ENCODE measurements at places on chromosomes 12 and 14. TPM values are rescaled to one million over a fixed set of nuclear protein-coding genes. Genes with fewer than 3 reads are reported as not detected.

The SMCO2 gene
- total RNA-seq = not detected

The DNAI7 gene
- 0.57 TPM for total RNA-seq

The FGF23 gene
- total RNA-seq = 0.86 TPM

The BRMS1L gene
- total RNA-seq = 7.0 TPM

The SALL2 gene
- total RNA-seq = 74.6 TPM

The STON2 gene
- 1.4 TPM for total RNA-seq

The SARNP gene
- 197 TPM for total RNA-seq

The CYP46A1 gene
- total RNA-seq = 14.2 TPM

DNA sequence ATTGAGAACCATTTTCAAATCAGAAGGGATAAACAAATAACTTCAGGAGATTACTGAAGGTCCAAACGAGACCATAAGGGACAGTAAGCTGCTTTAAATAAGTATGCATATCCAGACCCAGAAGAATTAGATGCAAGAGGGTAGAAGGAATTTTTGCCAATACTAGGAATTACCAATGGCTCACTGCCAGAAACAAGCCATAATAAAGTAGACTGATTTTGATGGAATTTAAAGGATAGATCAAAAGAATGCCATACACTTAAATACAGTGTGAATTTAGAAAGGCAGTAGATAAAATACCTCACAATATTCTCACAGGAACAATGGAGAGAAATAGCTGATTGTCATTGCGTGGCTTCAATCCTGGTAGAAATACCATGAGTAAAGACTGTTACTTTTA, 5.3 kb downstream of the ANKS1B start:
- DNase-seq = no peak
- H3K4me1 ChIP-seq = no peaks in the 10 kb centered on the region
- peaks cover 45% of the 10 kb centered on the region for H3K27me3 ChIP-seq
- no peak overlapping the region for H3K4me3 ChIP-seq
- H3K27ac ChIP-seq = no peak overlapping the region
- H3K36me3 ChIP-seq = no peaks in the 10 kb centered on the region

GRCh38 chr14:36524874-36525745, 5.1 kb upstream of the NKX2-1 start:
- no peak overlapping the region for H3K27ac ChIP-seq
- peaks cover 100% of the 10 kb centered on the region for H3K27me3 ChIP-seq

GRCh38 chr14:57274551-57274950, 5.8 kb downstream of the AP5M1 start:
- peaks cover 18% of the 10 kb centered on the region for H3K36me3 ChIP-seq
- no peak overlapping the region for H3K27ac ChIP-seq
- no peaks in the 10 kb centered on the region for H3K27me3 ChIP-seq
- H3K4me3 ChIP-seq = no peak overlapping the region
- DNase-seq = no peak
- H3K4me1 ChIP-seq = peaks cover 18% of the 10 kb centered on the region

DNA sequence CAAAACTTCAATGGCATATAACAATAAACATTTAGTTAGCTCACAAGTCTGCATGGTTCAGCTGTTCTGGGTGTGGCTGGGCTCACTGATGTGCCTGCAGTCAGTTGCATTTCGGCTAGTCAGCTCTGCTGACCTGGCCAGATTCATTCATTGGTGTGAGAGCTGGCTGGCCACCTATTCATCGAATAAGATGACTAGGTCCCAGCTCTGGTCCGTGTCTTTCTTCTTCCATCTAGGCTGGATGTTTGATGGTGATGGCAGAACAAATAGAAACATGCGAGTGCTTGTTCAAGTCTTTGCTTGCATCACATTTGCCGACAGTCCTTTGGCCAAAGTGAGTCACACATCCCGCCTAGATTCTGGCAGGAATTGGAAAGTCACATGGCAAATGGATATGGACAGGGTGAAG, 203.3 kb upstream of the CRY1 start:
- peaks cover 2% of the 10 kb centered on the region for H3K27me3 ChIP-seq
- peak; percentile 19 for DNase-seq
- no peak overlapping the region for H3K27ac ChIP-seq

GRCh38 chr14:102945346-102946130, 23.1 kb downstream of the AMN start:
- H3K4me3 ChIP-seq = no peak overlapping the region
- peaks cover 6% of the 10 kb centered on the region for H3K4me1 ChIP-seq
- no peaks in the 10 kb centered on the region for H3K27me3 ChIP-seq
- H3K36me3 ChIP-seq = peaks cover 41% of the 10 kb centered on the region

DNA sequence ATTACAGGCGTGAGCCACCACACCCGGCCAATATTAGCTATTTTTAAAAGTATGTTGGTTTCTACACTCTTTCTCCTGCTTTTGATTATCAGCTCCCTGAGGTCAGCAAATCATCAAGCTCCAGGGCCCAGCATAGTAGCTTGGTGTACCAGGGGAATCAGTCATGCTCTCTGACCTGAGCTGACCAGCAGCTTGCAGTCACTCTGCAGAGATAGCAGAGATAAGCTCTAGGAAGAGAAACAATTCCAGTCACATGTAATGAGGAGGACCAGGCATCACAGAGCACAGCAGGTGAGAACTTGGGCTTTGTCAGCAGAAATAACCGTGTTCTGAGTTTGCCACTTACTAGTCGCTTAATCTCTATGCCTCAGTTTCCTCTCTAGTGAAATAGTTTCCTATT, 8.5 kb downstream of the PLEKHD1 start:
- no peak for DNase-seq
- H3K27ac ChIP-seq = no peak overlapping the region
- no peaks in the 10 kb centered on the region for H3K4me1 ChIP-seq
- H3K36me3 ChIP-seq = no peaks in the 10 kb centered on the region

DNA sequence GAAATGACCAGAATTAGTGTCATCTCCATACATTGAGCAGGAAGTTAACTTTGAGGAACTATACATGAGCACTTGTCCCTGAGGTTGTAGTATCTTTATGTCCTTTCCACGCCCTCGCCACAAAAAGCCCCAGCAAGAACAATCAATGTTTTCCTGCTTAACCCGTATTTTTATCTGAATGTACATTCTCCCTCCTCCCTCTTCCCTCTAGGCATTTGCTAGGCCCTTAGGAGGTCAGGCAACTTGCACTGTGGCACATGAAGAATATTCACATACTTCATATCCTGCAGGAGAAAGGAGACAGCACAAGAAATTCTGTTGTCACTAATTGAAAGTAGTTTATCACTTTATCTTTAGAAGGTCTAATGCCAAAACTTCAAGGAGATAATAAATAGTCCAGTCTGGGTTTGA, 18.1 kb upstream of the DUSP6 start:
- H3K27me3 ChIP-seq = no peaks in the 10 kb centered on the region
- DNase-seq = no peak
- no peaks in the 10 kb centered on the region for H3K36me3 ChIP-seq
- H3K27ac ChIP-seq = peak overlapping the region; percentile 73
- no peak overlapping the region for H3K4me3 ChIP-seq

DNA sequence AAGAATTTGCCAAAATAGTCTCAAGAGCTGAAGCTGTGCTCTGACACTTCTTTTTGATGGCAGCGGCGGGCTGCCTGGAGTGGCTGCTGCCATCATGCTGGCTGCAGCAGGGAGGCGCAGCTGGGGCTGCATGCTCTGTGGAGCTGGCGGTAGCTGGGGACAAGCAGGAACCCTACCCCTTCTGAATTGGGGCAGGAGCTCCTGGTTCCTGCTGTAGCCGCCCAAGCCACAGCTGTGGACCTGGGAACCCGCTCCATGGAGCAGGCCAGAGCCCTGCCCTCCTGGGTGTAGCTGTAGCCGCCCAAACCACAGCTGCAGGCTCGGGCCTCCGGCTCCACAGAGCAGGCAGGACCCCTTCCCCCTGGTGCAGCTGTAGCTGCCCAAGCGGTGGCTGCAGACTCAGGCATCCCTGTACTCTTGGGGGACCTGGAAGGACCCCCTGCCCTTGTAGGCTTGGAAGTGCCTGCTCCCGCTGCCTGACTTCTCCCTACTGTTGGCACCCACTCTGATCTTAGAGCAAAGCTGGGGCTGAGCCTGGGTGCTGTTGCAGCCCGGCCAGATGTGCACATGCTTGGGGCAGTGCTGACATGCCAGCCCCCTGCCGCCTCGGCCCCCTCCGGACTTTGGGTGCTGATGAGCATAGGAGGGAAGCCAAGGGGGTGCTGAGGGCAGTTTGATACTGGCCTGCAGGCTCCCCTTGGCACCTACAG, 33.3 kb downstream of the APAF1 start:
- H3K36me3 ChIP-seq = peaks cover 45% of the 10 kb centered on the region
- H3K27me3 ChIP-seq = no peaks in the 10 kb centered on the region
- H3K27ac ChIP-seq = no peak overlapping the region
- no peak overlapping the region for H3K4me3 ChIP-seq

GRCh38 chr12:12091071-12091470, 20.3 kb downstream of the BCL2L14 start:
- H3K36me3 ChIP-seq = no peaks in the 10 kb centered on the region
- no peak overlapping the region for H3K4me3 ChIP-seq
- H3K27me3 ChIP-seq = peaks cover 8% of the 10 kb centered on the region

GRCh38 chr12:62749586-62749985, 185.4 kb downstream of the PPM1H start:
- no peak overlapping the region for H3K4me3 ChIP-seq
- H3K4me1 ChIP-seq = no peaks in the 10 kb centered on the region
- H3K27me3 ChIP-seq = no peaks in the 10 kb centered on the region
- no peak overlapping the region for H3K27ac ChIP-seq
- no peaks in the 10 kb centered on the region for H3K36me3 ChIP-seq

GRCh38 chr14:62661818-62662217, 383.4 kb downstream of the KCNH5 start:
- H3K4me3 ChIP-seq = no peak overlapping the region
- H3K27ac ChIP-seq = no peak overlapping the region
- H3K4me1 ChIP-seq = peaks cover 27% of the 10 kb centered on the region
- DNase-seq = peak; percentile 16

- H3K4me1 ChIP-seq = no peaks in the 10 kb centered on the region
- no peaks in the 10 kb centered on the region for H3K36me3 ChIP-seq
- H3K27me3 ChIP-seq = no peaks in the 10 kb centered on the region
- no peak overlapping the region for H3K27ac ChIP-seq
- H3K4me3 ChIP-seq = no peak overlapping the region
- no peak for DNase-seq
These were observed 123.5 kb upstream of the FBXO33 start for GRCh38 chr14:39555749-39556148.

- no peak overlapping the region for H3K4me3 ChIP-seq
- no peak for DNase-seq
- H3K36me3 ChIP-seq = no peaks in the 10 kb centered on the region
- no peaks in the 10 kb centered on the region for H3K27me3 ChIP-seq
- no peak overlapping the region for H3K27ac ChIP-seq
- H3K4me1 ChIP-seq = no peaks in the 10 kb centered on the region
These were observed 80.4 kb upstream of the TRHDE start for GRCh38 chr12:72191761-72192160.

- H3K27ac ChIP-seq = no peak overlapping the region
- no peak for DNase-seq
- H3K27me3 ChIP-seq = no peaks in the 10 kb centered on the region
- no peaks in the 10 kb centered on the region for H3K4me1 ChIP-seq
These were observed 220.1 kb downstream of the GALC start for GRCh38 chr14:87772854-87773253.

DNA sequence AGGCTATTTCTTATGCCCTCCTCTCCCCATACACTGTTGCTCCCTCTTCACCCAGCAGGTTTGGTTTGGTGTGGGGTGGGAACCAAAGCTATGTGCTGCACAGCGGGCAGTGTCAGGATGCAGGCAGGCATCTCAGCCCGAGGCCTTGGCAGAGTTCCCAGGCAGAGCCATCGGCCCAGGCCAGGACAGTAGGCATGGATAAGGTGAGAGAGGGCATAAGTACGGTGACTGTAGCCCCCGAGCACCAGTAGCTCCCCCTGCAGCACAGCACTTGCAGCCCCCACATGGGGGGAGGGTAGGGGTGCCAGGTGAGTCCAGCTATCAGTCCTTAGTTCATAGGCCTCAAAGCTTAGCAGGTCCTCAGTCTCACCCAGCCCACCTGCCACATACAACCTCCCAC, 7.2 kb downstream of the KLHL33 start:
- H3K4me1 ChIP-seq = no peaks in the 10 kb centered on the region
- no peak overlapping the region for H3K27ac ChIP-seq
- H3K36me3 ChIP-seq = no peaks in the 10 kb centered on the region
- H3K27me3 ChIP-seq = no peaks in the 10 kb centered on the region

DNA sequence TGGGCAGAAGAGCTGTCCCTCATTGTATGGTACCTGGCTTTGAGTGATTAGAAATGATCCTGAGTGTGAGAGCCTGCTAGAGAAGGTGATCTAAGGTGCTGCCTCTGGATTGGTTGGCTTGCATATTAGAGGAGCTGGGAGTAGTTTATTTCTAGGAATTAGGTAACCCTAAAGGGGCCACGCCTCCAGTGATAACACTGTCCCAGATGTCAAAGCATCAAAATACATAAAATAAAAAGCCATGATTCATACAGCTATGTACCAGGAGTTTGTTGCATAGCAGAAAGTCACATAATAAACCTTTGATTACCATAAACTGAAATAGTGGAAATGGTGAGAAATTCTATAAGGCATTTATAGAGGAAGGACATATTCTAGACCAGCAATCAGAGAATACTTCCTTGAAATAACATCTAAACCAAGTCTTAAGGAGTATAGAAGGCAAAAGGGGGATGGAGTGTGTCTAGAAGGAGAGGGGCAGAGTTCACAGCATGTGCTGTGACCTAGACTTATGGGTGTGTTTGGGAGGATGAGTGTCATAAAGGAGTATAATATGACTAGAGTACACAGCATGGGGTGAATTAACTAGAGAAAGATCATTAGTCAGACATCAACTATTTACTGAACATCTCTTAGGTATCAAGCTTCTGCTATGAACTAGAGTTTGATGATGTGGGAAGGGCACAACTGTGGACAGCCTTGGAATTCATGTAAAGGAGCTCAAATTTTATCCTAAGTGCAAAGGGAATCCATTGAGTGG, 686.4 kb downstream of the GALC start:
- no peaks in the 10 kb centered on the region for H3K4me1 ChIP-seq
- H3K4me3 ChIP-seq = no peak overlapping the region
- H3K36me3 ChIP-seq = no peaks in the 10 kb centered on the region
- no peak for DNase-seq
- no peaks in the 10 kb centered on the region for H3K27me3 ChIP-seq
- no peak overlapping the region for H3K27ac ChIP-seq

DNA sequence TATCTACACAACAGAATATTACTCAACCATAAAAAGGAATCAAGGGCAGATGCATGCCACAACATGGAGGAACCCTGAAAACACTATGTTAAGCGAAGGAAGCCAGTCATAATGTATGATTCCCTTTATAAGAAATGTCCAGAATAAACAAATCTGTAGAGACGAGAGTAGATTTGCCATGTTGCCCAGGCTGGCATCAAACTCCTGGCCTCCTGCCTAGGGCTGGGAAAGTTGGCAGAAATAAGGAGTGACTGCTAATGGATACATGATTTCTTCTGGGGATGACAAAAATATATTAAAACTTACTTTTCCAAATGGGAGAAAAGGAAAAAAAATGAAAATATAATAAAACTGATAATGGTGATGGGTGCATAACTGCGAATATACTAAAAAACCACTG, 10.9 kb downstream of the CLIP1 start:
- H3K27me3 ChIP-seq = no peaks in the 10 kb centered on the region
- no peak overlapping the region for H3K4me3 ChIP-seq
- no peak for DNase-seq
- no peak overlapping the region for H3K27ac ChIP-seq
- H3K36me3 ChIP-seq = no peaks in the 10 kb centered on the region
- peaks cover 5% of the 10 kb centered on the region for H3K4me1 ChIP-seq
